ENCODE measurements at places on chromosomes 5 and 9.
A peak's percentile ranks its signal among the peaks of the same experiment; 100 is the strongest.

GRCh38 chr5:61949054-61949678, 356.8 kb upstream of the KIF2A start:
- no peak for DNase-seq

DNA sequence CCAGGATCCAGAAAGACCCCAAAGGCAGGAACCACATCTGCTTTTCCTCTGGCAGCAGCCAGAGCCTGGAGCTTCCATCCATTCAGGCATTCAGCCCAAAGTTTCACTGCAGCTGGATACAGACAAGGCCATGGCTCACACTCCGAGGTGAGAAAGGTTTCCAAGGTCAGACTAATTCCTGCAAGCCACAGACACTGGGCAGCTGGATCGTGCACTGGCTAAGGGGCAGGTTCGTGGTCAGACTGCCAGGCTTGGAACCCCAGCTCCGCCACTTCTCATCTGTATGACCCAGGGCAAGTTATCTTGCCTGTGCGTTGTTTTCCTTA, 36.9 kb downstream of the SPOCK1 start:
- no peak for DNase-seq

GRCh38 chr9:79581388-79581787, 9.6 kb downstream of the TLE4 start:
- DNase-seq: no peak

- DNase-seq: no peak
These were observed 211.1 kb upstream of the ACTBL2 start for GRCh38 chr5:57693488-57694305.

- DNase-seq: no peak
These were observed 399.0 kb downstream of the LRRC70 start for GRCh38 chr5:62977661-62978060.

DNA sequence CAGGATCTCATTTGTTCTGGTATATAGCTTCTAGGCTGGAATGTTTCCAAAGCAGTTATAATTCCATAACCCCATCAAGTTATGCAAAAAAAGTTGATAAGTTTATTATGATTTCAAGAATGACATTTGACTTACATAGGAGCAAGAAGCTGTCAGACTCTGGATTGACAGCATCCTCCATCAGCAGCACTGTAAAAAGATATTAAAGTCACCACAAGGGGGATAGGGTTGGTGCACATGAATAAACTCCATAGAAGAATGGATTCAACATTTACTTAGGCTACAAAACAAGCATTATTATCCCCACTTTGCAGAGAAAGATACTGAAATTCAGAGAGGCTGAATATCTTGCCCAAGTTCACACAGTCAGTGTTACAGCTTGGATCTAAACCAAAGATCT, 208.9 kb upstream of the SLC30A5 start:
- DNase-seq: no peak

- DNase-seq: no peak
These were observed 18.8 kb downstream of the HAPLN1 start for GRCh38 chr5:83701886-83702285.

- DNase-seq: no peak
These were observed 23.5 kb downstream of the ODF2 start for GRCh38 chr9:128479262-128479661.

DNA sequence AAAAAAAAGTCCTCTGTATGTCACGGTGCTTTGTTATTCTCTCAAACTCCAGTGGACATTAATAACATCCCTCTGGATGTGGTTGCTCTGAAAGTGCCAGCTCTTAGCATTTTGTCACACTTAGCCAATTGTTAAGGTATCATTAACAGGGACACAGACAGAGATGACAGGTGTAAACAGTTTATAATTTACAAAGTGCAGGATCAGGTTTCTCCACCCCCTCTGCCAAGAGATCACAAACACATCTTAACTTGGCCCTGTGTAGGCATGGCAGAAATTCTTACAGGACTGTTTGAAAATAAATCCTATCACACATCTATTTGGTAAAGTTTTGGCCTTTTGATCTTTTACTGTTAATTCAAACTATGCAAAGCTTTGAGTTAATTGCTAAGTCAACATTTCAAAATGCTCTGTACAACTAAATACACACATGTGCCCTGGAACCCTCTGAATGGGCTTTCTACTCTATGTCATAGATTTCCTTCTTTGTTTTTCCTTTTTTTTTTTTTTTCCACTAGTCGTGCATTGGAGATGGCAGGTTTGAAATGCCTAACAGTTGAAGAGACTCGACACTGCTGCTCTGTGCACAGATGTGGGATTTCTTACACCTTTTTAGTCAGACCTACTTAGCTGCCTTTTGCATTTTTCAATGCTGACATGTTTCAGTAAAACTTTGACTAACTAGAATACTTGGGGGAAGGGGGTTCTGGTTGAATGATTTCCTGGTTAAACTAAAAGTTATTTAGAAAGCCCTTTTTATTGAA, 41.7 kb downstream of the SEMA6A start:
- DNase-seq: no peak

- DNase-seq: no peak
These were observed 189.8 kb downstream of the SPOCK1 start for GRCh38 chr5:137309290-137309689.

- peak; percentile 12 for DNase-seq
These were observed 64.4 kb downstream of the ARRDC3 start for GRCh38 chr5:91318724-91319123.

- DNase-seq: no peak
These were observed 184.5 kb downstream of the RGS3 start for GRCh38 chr9:113648048-113648447.

DNA sequence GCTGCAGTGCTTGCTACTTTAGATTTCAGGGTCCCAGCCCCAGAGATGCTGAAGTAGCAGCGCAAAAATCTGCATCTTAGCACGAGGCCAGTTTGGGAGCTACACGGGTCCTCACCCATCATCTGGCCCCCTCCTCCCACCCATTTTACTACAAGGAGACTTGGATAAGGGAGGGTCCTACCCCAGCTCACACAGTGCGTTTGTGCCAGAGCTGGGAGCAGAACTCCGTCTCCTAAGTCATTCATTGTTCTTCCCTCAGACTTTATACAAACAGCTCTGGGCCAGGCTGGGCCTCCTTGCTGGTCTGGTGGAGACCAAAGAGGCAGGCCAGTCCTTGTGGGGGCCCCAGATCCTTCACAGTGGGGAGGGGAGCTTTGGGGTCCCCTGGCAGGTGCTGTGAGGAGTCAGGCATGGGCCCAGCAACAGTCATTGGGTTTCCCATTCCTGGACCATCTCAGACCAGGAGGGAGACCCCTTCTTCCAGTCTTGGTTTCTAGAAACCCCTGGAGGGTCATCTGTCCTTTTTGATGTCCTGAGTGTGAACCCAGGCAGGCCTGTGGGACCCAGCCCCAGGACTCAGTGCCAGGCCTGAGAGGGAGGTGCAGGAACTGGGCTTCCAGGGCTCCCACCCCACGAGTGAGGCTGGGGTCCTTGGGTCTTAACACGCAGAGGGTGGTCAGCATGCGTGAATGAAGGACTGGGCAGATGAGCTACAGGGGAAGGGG, 2.3 kb upstream of the IL17B start:
- DNase-seq: no peak

DNA sequence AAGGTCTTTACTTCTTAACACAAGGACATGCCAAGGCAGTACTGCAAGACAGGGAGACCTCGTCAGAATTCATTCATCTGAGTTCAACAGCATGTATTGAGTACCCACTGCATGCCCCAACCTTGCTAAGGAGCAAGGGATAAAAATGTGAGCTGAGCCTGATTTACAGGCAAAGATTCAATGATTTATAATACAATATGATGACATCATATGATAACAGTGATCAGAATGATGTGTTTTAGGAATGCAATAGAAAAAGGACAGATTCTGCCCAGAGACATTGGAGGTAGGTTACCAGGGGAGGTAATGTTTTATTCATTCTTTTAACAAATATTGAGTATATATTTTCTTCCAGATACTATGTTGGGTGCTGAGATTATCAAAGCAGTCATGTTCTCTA, 406.6 kb downstream of the ARHGEF28 start:
- no peak for DNase-seq

- no peak for DNase-seq
These were observed 102.0 kb downstream of the RFK start for GRCh38 chr9:76292246-76292645.

DNA sequence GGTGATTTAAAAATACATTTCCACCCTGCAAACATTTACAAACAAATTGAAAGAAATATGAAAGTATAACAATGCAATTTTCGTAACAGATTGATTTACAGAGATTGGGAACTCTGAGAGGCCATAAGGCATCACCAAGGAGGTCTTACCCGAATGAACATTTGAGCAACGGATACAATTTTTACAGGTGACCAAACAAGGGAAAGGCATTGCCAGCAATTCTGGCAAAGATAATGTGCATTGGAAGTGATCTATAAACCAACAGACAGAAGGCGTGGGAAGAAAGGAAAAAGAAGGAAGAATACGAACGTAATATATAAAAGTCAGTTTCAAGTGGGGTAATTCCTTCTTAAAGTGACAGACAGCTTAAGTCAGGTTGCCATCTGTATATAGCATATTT, 295.9 kb downstream of the CDH12 start:
- no peak for DNase-seq

GRCh38 chr9:81656871-81657337, 32.4 kb downstream of the TLE1 start:
- DNase-seq: no peak

- no peak for DNase-seq
These were observed 9.3 kb upstream of the OR13F1 start for GRCh38 chr9:104494808-104495207.

- DNase-seq: no peak
These were observed 116.0 kb upstream of the ADRA1B start for GRCh38 chr5:159800131-159800840.

DNA sequence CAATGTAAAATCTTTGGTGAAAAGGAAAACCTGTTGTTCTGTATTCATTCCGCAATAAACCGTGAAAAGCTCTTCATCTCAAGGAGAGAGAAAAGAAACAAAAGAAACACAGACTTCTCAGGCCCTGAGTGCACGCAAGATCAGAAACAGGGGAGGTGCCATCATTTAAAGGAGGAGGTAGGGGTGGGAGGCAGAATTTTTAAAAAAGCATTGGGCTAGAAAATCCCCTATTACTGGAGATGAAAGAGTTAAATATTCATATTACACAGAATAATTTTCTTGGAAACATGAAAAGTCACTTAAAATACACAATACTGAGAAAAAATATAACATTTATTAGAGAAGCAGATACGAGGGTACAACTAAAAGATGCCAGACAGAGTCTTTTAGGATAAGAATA, 56.3 kb downstream of the USP20 start:
- DNase-seq: no peak

DNA sequence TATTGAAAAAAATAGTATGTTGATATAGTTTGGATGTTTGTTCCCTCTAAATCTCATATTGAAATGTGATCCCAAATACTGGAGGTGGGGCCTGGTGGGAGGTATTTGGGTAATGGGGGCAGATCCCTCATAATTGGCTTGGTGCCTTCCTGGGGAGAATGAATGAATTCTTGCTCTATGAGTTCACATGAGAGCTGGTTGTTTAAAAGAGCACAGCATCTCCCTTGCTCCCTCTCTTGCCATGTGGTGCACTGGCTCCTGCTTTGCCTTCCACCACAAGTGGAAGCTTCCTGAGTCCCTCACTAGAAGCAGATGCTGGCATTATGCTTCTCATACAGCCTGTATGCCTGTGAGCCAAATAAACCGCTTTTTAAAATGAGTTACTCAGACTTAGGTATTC, 154.8 kb downstream of the ADAMTS6 start:
- no peak for DNase-seq

- no peak for DNase-seq
These were observed 7.5 kb upstream of the CCDC69 start for GRCh38 chr5:151231359-151231758.

GRCh38 chr9:103799959-103800358, 294.1 kb upstream of the SMC2 start:
- DNase-seq: no peak

DNA sequence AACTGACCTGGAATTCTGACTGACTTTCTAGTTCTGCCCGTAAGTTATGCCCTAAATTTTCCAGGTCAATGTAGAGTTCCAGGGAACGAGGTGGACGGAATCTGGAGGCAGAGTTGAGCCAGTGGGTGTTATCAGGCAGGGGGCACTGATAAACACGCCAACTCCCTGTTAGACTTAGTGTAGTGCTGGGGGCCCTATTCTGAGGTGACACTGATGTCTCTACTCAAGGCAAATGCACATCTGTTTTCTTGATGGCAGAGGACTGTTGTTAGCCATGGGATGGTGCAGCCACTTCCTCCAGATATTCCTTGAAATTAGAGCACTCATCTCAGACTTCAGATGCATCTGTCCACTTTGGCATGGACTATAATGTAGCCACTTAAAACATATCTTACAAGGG, 83.5 kb downstream of the C9orf152 start:
- DNase-seq: no peak

- no peak for DNase-seq
These were observed 52.8 kb downstream of the CTNND2 start for GRCh38 chr5:11851416-11851815.

- no peak for DNase-seq
These were observed 23.1 kb downstream of the GAS1 start for GRCh38 chr9:86924206-86924605.

GRCh38 chr5:59034498-59035186, 451.8 kb downstream of the RAB3C start:
- no peak for DNase-seq

GRCh38 chr5:11390291-11390767, 513.9 kb downstream of the CTNND2 start:
- DNase-seq: no peak

DNA sequence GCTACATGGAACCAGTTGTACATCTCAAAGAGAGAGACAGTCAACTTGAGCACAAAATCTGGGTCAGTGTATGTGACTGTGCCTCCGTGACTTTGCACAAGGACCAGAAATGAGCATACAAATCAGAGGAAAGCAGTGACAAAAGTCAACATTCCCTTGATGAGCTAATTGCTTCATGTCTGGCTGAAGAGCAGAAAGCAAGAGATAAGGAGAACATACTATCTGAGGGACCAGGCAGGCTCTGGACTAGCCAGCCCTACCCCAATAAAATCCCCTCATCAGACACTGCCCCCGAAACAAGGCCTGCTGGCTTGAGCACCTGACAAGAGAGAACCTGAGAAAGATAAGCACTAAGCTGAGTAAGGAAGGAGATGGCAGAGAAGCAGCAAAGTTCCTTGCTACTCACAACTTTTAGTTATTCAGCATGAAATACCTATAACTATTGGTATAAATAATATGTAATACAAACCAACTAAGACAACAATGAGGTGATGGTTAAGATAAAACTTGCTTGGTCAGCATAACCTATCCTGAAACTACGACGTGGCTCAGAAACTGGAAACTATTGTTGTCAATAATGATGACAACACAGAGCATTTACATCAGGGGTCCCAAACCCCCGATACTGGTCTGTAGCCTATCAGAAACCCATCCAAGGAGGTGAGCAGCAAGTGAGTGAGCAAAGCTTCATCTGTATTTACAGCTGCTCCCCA, 9.5 kb downstream of the SIL1 start:
- no peak for DNase-seq

All from stimulated activated CD4-positive, alpha-beta T cell treated with anti-CD3 and anti-CD28 coated beads, Interleukin-1b, Interleukin-23, amount 100 ng/mL, for 4 hours (primary cell).